Right renal cortex interstitium (tissue), 3 donors: ENCODE measurements at places on chromosomes 12 and 14. TPM values are rescaled to one million over a fixed set of nuclear protein-coding genes. Genes with fewer than 3 reads are reported as not detected.
A peak's percentile ranks its signal among the peaks of the same experiment; 100 is the strongest.

MYRFL gene
- polyA plus RNA-seq = 1.2 TPM

PLA2G1B gene
- 0.49 TPM for polyA plus RNA-seq

TDRD9 gene
- polyA plus RNA-seq = 3.6 TPM

- no peak for DNase-seq
Observed at GRCh38 chr12:117189725-117190209, 503 bp downstream of the FBXO21 start.

- no peak for DNase-seq
Observed at GRCh38 chr14:96944297-96944696, 147.1 kb downstream of the VRK1 start.

- no peak for DNase-seq
Observed at GRCh38 chr12:129762436-129762835, 141.4 kb downstream of the TMEM132D start.

DNA sequence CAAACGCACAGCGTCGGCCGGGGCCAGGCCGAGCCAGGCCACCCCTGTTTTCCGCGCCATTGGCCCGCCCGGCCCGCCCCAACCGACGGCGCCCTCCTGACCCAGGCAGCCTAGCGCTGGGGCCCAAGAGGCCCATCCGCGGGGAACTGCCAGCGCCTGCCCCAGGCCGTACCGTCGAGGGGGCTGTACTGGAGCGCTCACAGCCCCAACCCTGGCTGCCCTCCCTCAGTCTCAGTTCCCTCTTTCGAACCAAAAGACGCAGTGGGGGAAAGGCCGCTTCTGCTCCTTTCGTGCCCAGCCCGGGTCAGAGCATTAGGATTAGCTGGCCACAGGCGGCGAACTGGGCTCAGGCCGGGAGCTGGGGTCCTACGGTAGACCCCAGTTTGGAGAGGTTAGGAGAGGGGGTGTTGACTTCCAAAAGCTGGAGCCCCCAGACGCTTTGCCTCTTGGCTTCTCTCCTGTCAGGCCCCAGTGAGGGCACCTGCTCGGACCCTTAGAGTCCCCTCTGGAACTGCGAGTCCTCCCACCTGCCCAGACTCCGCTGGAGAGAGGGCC lies 1.9 kb downstream of the NKX2-1 start:
- DNase-seq = no peak

DNA sequence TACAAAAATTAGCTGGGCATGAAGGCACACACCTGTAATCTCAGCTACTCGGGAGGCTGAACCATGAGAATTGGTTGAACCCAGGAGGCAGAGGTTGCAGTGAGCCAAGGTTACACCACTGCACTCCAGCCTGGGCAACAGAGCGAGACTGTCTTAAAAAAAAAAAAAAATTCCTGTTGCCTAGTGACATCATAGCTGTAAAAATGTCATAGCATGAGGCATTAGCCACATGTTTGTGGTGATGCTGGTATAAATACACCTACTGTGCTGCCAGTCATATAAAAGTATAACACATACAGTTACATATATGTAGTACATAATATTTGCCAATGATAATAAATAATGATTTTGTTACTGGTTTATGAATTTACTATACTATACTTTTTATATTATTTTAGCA lies 22.2 kb downstream of the SLC41A2 start:
- no peak for DNase-seq

GRCh38 chr14:32312010-32312331 lies 17.1 kb upstream of the AKAP6 start:
- DNase-seq = no peak

DNA sequence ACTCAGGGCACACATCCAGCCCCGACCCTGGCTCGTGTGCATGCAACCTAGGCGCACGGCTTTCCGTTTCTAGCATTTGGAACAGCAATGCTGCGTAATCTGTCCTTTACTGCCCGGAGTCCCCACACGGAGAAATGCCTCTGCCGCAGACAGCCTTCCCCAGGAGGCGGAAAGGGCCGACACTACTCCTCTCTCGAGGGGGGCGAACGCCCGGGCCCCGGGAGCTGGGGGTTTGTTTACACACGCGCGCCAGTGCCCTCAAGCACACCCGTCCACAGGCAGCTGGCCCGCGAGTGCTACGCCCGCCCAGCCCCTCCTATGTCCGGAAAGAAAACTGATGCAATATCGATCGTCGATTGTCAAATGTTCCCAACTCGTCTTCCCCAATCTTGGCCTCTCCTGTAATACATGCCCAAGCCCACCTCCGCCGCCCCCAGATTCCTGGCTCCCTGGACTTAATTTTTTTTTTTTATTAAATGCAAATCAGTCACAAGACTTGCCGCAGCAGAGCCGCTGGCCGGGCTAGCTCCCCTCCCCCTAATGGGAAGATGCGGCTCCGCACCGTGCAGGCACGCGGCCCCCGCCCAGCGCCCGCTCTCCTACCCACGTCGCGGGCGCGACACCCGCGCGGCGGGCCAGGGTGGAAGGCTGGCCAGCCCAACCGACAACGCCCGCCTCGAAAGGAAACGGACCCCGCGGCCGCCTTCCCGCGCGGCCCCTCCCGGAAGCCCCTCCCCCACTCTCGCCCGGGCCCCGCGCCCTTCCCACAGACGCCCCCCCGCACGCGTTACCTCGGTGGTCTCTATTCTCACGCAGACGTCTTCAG lies 642 bp downstream of the SLC38A2 start:
- peak; percentile 42 for DNase-seq

DNA sequence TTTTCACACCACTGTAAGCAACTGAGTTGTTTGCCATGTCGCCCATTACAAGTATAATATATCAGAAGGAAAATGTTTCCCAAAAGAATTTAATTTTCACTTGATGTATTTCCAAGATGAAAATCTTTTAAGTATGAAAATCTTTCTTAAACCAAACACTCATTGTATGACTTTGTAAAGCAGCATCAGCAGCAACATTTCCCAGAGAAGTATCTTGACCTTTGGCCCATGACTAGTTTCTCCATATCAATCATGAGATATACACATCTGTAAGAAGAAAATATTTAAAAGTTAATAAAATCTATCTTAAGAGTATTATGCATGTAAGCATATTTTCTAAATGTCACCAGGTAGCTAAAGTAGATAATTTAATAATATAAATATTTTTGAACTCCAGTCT lies 52.8 kb downstream of the ATP2B1 start:
- no peak for DNase-seq

DNA sequence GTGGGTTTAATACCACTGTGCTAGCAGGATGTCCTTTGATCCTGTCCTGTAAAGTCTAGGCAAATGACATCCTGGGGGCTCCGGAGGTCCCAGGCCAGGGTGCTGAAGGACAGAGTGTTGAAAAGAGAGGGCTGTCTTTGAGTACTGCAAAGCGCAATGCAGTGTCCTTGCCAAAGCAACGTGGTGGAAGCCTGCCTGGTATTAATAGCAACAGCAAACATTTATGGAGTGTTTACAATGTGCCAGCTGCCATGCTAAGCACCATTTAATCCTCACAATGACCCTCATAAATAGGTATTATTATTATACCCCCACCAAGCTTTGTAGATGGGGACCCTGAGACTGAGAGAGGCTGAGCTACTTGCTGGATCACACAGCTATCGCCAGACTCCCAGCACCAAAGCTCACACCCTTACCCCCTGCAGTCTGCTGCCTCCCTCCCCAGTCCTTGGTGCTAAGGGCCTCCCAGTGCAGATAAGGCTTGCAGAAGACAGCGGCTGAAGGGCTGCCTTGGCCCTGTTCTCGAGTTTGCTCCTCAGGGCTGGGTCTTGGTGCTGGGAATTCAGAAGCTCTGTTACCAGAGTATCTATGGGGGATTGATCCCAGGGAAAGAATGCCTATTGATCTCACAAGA lies 427.7 kb downstream of the FUT8 start:
- DNase-seq = no peak

DNA sequence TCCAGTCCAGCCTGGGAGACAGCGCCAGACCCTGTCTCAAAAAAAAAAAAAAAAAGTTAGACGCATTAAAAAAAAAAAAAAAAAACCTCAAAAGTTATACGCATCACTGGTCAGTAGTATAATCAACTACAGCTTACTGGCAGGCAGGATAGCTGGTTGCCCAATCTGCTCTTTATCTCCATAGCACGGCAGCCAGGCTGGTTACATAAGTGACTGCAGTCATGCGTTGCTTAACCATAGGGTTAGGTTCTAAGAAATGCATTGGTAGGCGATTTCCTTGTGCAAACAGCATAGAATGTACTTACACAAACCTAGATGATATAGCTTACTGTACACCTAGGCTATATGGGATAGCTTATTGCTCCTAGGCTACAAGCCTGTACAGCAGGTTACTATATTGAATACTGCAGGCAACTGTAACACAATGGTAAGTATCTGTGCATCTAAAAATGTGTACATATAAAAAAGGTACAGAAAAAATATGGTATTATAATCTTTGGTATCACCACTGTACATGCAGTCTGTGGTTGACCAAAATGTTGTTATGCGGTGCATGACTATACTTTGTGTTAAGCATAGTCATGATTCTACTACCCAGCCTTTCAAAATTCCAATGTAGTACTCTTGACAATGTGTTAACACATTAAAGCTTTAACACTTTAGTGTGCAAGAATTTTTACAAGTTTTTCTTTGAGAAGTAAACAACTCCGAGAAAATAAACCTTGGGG lies 8.1 kb downstream of the L2HGDH start:
- no peak for DNase-seq

- DNase-seq = no peak
Observed at GRCh38 chr14:96965885-96966595, 168.9 kb downstream of the VRK1 start.

- no peak for DNase-seq
Observed at GRCh38 chr12:122928404-122929147, 32.7 kb upstream of the VPS37B start.
